ENCODE measurements at places on chromosomes 7 and 10.

- no peak for DNase-seq
Observed at GRCh38 chr10:125190414-125190813, 30.1 kb upstream of the CTBP2 start.

GRCh38 chr10:112201334-112201733 is 17.8 kb upstream of the GPAM start:
- DNase-seq = no peak

DNA sequence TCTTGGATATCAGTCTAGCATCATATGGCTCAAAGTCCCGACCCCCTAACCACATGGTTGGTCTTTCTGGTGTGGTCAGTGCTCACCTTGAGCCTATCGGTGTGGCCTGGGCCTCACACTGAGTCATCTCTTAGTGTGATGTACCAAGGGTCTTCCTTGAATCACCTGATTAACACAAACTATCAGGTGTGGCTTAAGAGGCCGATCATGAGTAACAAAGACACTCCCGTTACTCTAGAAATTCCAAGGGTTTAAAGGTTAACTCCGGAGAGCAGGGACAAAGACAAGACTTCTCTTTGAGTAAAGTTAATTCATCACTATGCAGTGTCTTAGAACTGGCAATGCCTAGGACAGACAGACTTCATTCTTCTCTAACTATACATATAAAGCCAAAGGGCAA is 52.3 kb upstream of the ARMC3 start:
- DNase-seq = no peak

GRCh38 chr7:92874567-92874966 is 38.2 kb upstream of the CDK6 start:
- DNase-seq = no peak

DNA sequence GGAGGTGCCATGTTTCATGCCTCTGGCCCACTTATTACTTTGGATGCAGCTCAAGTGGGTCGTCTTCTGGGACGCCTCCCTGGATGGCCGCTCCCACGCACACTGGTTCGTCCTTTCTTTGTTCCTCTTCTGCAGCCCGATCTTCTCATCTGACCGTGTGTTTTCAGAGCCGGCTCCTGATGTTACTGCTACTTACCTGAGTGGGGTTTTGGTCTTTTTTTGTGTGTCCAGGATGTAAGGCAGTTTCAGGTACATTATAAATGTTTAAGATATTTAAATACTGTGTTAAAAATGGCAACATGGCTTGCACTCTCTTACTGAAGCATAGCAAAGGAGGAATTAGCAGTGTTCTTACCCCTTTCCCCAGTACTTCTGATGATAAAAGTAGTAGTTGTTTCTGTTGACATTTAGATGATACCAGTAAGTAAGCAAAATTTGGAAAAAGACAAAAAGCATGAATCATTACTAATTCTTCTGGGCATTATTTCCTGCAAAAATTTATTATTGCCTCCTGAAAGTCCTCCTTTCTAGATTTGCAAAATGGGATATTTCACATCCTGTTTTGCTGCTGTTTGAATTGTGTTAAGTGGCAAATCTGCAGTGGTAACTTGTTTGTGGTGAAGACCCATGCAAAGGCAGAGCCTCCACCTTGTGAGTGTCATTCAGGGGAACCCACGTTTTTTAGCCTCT is 59.4 kb downstream of the SHH start:
- no peak for DNase-seq

DNA sequence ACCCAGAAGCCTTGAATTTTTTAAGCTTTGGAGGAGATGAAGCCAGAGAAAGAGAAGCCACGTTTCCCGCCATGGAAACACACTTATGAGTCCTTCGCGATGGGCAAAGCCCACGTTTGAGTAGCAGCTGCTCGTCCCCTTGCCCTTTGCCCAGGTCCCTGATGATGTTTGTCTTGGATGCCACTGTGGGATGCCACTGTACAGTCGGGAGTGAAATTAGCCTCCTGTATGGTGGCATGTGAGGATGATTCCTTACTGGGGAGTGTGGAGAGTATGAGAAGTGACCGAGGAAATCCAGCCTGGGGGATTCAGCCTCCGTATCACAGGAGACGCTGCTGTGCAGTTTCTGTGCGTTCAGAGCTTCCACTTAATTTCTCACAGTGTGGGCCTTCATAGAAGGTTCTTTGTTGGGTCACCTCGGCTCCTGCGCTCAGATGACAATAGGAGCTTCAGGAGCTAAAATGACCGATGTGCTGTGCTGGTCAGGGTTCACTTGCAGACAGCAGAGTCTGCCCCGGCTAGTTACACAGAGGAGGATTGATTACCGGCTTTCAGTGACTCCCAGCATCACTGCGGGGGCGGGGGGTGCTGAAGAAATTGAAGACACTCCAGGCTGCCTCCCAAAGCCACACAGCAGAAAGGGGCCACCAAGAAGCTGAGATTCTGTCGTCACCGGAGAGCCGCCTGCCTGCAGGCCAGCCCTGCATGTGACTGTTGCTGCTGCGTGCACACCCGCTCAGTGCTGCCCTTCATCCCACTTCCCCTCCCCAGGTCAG is 122.1 kb upstream of the SFMBT2 start:
- DNase-seq = no peak

Measured in T-helper 22 cell (primary cell).